GDM1 (cell line): ENCODE measurements at places on chromosomes 6 and 20.

DNA sequence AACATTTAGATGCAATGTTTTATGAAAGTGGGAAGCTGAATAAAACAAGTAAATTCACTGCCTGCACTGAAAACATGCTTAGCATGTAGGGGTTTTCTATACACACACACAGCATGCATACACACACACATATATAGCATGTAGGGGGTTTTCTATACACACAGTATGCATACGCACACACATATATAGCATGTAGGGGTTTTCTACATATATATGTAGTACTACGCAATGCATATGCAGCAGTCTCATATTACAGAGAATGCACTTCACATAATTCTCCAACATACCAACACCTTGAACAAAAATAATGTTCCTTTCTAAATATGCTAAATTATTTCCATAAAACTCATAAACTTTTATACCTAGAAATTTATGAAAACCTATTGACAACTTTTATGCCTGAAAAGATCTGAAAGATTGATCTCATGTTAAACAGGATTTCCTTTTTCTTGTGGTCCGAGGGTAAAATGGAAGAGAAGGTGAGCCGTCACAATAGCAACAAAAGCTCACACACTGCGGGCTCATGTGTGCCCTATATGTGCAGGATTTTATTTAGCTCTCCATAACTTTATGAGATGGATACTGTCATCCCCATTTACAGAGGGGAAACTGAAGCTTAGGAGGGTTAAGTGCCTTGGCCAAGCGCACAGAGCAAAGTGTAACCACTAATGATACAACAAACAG lies 81.9 kb upstream of the TULP1 start:
- no peak for DNase-seq

DNA sequence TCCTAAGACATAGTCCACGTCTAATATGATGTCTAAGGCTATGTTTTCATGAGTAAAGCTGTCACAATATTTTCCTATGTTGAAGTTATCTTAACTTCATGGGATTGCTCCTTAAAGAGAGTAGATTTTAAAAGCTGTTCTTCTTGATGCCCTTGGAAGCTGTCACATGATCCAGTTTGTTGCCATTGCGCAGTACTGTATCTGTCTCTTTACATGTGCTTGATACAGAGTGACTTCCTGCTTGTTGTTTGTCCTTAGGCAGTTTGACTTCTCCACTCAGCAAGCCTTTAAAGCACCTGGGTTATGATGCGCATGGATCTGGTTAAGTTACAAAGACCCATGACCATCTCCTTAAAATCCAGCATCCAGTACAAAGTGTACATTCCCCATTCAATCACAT lies 85.4 kb downstream of the CDYL start:
- DNase-seq: no peak

- DNase-seq: no peak
Observed at GRCh38 chr6:140070846-140071473, 696.5 kb upstream of the CITED2 start.

GRCh38 chr20:24743641-24744040 lies 205.4 kb upstream of the CST7 start:
- no peak for DNase-seq

GRCh38 chr6:64034291-64034690 lies 398.7 kb downstream of the PHF3 start:
- DNase-seq: no peak
